ENCODE measurements at places on chromosomes 6 and 20.

DNA sequence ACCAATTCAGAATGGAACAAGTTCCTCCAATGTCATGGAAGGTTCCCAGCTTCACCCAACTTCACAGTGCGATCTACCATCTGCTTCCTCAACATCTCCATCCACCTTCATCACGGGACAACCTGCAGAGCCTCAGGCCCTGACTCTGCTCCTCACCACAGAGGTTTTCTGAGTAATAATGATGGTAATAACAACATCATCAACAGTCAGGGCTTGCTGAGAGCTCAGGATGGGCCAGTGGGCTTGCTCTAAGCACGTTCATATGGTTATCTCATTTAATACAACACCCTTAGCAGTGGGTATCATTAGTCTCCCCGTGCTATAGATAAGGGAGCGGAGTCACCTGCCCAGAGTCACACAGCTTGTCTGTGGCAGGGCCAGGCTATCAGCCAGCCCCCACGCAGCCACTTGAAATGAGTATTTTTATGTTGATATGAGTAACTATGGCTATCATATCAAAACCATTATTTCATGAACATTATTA lies 38.6 kb downstream of the PREX1 start:
- DNase-seq, result no peak

- DNase-seq, result no peak
Measured at GRCh38 chr20:35039846-35040489, 52.6 kb downstream of the TRPC4AP start.

DNA sequence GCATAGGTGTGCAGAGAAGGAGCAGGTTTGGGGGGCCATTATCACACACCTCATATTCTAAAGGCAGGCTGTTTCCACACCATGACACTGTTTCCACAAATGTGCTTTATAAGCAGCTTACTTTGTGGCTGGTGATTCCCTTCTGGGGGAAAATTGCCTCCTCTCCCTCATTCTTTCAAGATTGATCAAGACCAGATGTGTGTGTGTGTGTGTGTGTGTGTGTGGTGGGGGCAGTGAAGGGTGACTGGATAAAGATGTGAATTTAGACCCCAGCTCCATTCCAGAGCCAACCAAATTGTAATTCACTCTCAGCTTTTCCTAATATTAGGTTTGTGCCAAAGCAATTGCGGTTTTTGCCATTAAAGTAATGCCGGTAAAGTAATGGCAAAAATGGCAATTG lies 45.6 kb downstream of the EDN3 start:
- no peak for DNase-seq

DNA sequence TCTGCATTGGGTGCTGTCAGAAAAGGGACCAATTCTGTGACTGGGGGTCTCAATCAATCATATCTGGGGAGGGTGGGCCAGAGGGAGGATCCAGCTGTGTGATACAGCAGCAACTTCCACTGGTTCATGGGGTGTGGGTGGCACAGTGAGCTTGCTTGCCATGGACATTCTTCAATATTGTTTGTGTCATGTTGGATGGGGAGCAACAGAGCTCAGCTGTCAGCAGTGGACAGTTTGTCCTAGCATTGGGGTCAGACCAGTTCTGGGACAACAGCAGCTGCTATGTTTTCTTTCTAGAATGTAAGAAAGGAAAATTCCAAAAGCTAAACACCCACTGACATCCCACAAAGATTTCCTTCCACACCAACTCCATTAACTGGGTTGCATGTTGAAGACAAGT lies 221.9 kb upstream of the CDH4 start:
- DNase-seq, result no peak

DNA sequence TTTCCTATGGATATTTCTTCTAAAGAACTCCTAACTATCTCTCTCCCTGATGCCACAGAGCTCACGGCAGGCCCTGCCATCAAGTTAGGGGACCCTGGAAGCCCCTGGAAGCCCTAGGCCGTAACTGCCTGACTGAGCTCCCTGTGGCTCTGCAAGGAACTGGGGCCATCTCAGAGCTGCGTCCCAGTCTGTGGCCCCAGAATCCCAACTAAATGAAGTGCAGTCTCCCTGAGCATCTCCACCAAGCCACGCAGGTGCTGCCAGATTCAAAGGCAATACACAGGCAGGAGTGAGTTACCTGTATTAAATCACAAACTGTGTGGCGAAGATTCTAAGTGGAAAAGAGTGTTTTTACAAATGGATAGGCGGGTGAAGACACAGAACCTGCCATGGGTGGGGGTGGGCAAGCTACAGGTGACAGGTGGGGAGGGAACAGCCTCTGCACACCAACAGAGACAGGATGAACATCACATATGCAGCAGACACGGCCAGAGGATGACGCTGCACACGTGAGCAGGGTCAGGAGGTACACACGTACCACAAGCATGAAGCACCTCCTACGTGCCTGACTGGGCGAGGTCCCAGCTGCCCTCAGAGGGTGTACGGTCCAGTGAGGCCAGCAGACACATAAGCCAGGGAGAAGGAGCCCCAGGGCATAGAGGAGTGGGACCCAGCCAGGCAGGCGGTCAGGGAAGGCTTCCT lies 358.5 kb downstream of the ZFAND3 start:
- no peak for DNase-seq

DNA sequence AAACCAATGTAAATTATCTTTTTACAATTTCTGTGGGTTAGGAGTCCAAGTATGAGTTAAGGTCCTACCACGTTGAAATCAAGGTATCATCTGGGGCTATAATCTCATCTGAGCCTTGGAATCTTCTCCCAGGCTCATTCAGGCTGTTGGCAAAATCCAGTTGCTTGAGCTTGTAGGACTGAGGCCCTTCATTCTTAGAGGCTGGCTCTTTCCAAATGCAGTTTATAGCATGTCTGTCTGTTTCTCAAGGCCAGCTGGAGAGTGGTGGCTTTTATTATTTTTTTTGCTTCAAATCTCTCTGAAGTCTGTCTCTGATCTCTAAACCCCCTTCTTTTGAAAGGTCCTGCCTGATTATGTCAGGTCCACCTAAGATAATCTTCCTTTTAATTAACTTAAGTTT lies 177.2 kb upstream of the ASCC3 start:
- no peak for DNase-seq

GRCh38 chr6:166203003-166203640 lies 35.5 kb upstream of the TBXT start:
- no peak for DNase-seq

- no peak for DNase-seq
Measured at GRCh38 chr6:40160826-40161225, 226.6 kb upstream of the MOCS1 start.

DNA sequence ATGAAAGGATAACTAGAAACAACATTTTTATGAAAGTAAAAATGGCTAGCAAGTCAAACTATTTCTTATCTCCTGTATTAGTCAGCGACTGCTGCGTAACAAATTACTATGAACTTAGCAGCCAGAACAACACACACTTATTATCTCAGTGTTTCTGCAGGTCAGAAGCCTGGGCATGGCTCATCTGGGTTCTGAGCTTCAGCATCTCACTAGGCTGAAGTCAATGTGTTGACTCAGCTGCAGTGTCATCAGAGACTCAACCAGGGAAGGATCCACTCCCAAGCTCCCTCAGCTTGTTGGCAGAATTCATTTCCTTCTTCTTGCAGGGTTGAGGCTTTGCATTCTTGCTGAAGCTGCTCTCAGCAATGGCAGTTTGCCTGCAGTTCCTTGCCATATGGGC lies 33.2 kb upstream of the IGF2R start:
- no peak for DNase-seq

- DNase-seq, result no peak
Measured at GRCh38 chr6:117938311-117938995, 31.4 kb downstream of the SLC35F1 start.

- DNase-seq, result no peak
Measured at GRCh38 chr6:111944541-111944940, 71.3 kb upstream of the FYN start.

DNA sequence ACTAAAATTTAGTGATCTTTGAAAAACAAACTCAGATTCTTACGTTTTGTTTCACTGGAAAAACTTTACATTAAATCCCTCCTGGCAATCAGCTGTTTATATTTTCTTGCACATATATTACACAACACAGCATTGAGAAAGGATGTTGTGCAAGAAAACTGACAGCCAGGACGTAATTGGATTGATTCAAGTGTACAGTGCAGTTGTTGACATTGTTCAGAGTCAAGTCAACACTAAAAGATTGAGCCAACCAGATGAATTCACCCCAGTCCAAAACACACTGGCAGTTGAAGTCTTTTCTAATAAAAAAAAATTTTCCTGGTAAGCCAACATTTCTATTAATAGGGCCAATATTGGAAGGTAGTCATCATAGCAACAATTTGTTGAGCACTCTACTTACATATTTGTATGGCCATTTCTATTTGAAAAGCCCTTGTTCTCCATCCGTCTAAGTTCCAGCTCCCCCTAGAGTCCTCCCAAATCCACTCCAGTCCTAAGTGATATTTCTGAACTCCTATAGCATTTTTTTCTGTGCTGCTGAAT lies 20.9 kb upstream of the VNN1 start:
- no peak for DNase-seq

All from Ammon's horn (tissue), 1 donor.